Posterior cingulate gyrus (tissue), 11 donors: ENCODE measurements at places on chromosomes 4 and X.
A peak's percentile ranks its signal among the peaks of the same experiment; 100 is the strongest.

GRCh38 chr4:159366966-159367780, 264.3 kb downstream of the RAPGEF2 start:
- no peak for DNase-seq

GRCh38 chr4:26945794-26946193, 85.2 kb downstream of the STIM2 start:
- DNase-seq: no peak

DNA sequence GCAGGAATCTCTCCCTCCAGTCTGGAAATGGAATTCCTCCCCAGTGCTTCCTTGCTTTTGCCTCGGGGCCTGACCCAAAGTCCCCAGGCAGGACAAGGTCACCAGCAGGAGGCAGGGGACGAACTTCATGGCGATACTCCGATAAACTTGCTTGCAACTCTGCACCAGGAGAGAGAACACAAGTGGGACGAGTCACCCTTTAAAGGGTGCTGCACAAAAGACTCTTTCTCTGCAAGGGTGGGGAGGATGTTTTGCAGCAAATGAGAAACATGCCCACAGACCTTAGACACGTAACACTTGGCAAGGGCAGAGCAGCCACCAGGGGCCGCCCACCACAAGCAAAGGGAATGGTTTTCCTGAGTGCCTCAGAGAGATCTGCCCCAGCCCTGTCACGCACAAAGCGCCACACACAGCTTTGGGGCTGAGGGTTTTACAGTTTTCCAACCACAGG, at the start of gene FGFBP2:
TSS of gene FGFBP2 (minus strand) at position 175 of the 451 bp plus-strand sequence. CDS start at position 129, 46 bp downstream.
- DNase-seq: peak; percentile 21

DNA sequence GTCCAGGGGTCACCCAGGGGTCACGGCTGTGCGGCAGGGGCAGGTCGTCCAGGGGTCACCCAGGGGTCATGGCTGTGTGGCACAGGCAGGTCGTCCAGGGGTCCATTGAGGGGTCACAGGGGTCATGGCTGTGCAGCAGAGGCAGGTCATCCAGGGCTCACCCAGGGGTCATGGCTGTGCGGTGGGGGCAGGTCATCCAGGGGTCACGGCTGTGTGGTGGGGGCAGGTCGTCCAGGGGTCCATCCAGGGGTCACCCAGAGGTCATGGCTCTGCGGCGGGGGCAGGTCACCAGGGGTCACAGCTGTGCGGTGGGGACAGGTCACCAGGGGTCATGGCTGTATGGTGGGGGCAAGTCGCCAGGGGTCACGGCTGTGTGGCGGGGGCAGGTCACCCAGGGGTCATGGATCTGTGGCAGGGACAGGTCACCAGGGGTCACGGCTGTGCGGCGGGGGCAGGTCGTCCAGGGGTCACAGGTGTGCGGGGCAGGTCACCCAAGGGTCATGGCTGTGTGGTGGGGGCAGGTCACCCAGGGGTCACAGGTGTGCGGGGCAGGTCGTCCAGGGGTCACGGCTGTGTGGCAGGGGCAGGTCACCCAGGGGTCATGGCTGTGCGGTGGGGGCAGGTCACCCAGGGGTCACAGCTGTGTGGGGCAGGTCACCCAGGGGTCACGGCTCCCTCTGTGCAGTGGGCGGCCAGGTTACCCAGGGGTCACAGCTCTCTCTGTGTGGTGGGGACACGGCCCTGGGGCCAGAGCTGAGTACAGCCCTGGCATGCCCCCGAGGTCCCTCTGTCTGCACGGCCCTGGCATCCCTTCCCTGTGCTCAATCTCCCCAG, 16.0 kb downstream of the ATP5ME start:
- no peak for DNase-seq
